ENCODE measurements at places on chromosomes 11 and 22.

DNA sequence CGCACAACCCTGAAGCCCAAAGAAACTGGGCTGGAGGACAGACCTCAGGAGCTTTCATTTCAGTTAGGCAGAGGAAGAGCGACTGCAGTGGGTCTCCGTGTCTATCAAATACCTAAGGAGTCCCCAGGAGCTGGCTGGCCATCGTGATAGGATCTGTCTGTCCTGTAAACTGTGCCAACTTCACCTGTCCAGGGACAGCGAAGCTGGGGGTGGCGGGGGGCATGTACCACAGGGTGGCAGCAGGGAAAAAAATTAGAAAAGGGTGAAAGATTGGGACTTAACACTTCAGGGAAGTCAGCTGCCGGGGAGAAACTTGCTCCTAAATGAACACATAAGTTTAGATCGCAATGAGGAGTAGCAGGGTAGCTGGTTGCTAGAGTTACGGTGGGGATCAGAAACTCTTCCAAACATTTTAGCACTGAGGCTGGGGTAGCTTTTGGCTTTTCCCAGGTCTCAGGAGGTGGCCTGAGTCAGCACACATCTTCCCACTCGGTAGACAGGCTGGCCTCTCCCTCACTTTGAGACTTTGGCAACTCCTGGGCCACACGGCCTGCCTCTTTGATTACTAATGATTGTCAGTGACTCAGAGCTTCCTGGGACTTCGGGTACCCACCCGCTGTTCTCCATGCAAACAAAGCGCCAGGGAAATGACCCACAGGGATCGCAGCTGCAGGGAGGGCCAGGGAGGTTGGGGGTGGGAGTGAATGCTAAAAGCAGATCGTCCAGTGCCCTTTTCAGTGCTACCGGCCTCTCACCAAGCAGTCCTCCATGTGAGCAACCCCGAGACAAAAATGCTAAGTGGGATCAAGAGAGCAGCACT, 2.9 kb upstream of the MTFP1 start:
- peak; percentile 92 for DNase-seq

- DNase-seq = peak; percentile 59
Measured at GRCh38 chr11:72780296-72781062, 13.4 kb downstream of the STARD10 start.

- DNase-seq = peak; percentile 97
Measured at GRCh38 chr11:95498722-95499425, 267.9 kb upstream of the SESN3 start.

DNA sequence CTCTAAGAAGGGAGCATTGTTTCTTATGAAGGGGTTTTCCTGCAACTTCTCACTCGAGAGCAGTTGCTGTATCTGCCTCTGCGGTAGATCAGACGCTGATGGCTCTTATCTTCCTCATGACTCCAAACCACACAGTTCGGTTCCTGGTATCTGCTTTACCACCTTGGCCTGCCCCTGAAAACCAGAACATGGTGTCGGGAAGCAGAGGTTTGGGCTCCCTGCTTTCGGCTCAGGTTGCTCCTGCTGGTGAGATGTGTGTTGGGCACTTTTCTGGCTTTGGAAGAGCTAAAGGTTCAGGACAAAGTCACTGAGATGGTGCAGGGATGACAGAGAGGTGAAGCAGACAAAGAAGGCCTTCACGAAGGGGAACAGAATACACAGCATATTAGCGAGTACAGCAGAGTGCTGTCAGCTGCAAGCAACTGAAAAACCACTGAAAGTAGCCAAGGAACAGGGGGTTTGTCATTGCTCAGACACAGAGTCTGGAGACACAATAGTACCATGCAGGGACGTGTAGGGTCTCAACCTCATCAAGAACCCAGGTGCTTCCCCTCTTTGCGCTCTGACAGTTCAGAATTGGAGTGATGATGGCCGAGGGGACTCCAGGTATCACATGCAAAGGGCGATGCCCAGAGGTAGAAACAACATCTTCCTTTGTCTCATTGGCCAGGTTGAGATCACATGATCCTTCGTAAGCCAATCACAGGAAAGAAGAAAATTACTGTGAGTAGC, 11.9 kb upstream of the CSF2RB start:
- no peak for DNase-seq

DNA sequence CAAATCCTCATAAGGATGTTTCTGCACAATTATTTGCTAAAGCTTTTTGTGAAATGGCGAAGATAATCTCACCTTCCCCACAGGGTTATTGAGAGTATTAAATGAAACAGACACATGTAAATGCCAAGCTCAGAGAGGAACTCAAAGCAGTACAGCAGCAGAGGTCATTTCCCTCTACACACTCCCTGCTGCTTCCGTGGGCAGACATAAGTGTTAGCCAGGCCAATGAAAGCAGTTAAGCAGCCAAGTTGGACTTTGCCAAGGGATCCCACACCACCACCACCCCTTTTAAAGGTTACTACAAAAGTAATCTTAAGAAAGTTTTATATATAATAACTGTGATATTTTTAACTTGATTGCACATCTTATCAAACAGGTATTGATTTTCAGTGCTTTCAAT, 4.0 kb upstream of the FAM111A start:
- DNase-seq = no peak

GRCh38 chr11:123457187-123457770, 27.2 kb downstream of the GRAMD1B start:
- DNase-seq = no peak

DNA sequence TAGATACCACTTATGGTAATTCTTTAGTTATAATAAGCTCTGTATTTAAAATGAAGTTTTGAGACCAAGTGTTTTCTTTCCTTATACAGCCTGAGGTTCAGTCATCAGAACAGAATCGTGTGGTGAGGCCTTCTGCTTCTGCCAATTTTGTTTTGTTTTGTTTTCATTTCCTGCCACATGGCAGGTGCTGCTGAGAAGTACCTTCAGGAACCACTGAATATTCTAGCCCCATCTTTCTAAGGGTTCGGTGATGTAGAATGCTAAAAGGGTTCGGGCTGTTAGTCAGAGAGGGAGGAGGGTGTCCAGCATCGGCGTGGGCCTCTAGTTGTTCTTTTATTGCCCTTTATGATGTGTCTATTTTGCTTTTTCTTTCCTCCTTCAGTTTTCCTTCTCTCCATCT, 25.8 kb downstream of the TNRC6B start:
- DNase-seq = no peak

GRCh38 chr11:86738568-86738967, 61.8 kb upstream of the PRSS23 start:
- no peak for DNase-seq

GRCh38 chr11:81007046-81007445, 1566.2 kb upstream of the TENM4 start:
- DNase-seq = no peak

GRCh38 chr11:118224511-118225188, at the start of gene JAML:
JAML (minus strand) TSS chr11:118225011; CDS start chr11:118214866, 10,145 bp downstream.
- no peak for DNase-seq

DNA sequence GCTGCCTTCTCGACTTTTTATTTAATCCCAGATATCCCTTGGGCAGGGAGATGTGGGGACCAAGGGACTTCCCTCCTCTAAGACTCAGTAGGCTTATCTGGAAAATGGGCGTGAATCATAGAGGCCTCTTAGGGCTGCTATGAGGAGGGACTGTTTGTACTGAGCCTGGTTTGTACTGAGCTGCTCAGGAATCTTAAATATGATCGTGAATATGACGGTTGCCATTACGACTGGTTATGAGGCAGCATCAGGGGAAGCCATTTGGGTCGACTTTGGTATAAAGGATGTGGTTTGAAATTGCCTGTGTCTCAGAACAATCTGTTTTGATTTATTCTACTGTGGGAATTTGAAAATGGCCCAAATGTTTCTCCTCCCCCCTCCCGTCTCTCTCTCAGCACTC, 20.6 kb downstream of the TSPAN18 start:
- no peak for DNase-seq

DNA sequence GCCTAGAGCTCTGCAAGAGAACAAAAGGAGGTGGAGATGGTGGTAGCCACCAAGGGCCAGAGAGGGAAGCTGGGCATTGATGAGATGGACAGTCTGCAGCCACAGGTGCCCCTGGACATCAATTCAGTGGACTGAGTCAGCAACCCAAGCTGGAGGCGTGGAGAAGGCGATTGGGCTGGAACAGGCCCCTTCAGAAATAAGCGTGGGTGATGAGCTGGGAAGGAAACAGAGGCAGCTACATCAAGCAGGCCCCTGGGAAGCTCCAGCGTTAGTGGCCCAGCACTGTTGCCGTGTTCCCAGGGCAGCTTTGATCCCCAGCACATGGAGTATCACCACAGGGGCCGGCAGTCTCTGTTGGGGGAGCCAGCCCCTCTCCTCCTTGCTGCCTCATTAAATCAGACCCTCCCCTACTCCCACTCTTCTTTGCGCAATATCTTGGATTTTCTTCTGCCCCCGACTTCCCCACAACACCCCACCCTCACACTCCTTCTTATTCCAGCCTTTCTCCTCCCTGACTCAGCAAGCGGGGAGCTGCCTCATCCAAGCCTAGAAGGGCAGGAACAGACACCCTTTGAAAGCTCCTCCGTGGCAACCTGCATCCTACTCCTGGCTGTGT, 31.7 kb upstream of the OAF start:
- peak; percentile 43 for DNase-seq

- DNase-seq = no peak
Measured at GRCh38 chr22:31126128-31126868, 3.5 kb downstream of the INPP5J start.
